Stimulated activated CD8-positive, alpha-beta memory T cell treated with anti-CD3 and anti-CD28 coated beads, Interleukin-4, amount 100 ng/mL, for 4 hours (primary cell): ENCODE measurements at places on chromosomes 4 and X.

DNA sequence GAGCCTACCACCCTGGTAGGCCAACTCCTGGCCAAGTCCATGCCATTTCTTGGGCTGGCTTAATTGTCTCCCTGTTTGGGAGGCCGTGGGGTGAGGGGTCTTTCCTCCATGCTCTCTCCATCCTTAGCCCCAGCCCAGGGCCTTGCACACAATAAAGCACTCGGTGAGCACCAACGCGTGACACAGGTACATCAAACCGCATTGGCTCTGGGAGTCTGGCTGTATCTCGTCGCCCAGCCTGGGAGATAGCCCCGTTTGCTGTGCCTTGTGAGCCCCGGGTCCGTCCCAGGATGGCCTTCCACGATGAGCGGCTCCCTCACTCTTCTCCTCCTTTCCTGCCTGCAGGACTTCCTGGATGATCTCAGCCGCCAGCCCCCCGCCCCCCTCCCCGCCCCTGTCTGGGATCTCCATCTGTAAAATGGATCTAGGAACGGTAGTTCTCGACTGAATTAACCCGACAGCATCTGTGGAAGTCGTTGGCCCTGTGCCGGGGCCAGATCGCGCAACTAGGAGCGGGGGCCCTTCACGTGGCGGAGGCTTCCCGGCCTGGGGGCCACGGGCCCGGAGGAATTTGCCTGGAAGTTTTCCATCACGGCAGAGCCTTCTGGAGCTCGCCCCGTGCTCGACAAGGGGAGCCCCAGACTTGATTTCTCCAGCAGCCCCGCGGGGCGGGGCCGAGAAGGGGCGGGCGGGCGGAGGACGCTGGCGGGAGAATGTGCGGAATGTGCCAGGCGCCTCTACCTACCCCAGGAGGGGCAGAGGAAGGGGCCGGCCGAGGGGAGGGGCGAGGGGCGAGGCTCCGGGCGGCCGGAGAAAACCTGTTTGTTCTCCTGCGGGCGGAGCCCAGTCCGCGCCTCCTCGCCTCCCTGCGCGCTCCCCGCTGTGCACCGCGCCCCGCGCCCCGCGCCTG is at the start of gene ZNF185:
Gene ZNF185, plus strand, starts transcription at position 846 of the 910 bp plus-strand sequence. CDS start 16,423 bp downstream, outside the sequence.
- DNase-seq: no peak

- DNase-seq: no peak
These were observed 269.8 kb upstream of the ARX start for GRCh38 chrX:25285598-25285997.

- DNase-seq: no peak
These were observed 13.3 kb downstream of the SLC2A9 start for GRCh38 chr4:10007793-10008608.

DNA sequence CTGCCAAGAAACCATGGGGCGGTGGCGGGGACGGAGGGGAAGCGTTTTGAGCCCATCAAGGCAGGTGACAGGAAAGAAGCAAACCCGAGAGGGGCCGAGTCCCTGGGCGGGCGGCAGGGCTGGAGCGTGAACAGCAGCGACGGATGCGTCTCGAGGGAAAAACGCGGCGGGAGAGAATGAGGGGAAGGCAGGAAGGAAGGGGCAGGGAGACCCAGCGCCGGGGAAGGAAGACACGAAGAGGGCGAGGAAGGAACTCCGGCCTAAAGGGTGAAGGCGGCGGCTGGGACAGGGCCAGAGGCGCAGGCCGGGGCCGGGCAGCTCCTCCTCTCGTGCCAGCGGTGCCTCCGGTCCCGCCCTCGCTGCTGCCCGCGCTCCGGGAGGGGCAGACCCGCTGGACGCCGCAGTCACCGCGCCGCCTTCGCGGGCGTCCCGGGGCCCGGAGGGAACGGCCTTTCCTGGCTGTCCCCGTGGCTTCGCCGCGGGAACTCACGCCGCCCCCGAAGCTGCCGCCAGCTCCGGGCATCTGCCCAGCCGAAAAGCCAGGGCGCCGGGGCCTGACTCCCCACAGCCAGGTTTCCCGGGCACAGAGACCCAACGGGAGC is 751 bp upstream of the RGS12 start:
- no peak for DNase-seq

GRCh38 chr4:104486716-104487504 is 7.8 kb downstream of the CXXC4 start:
- DNase-seq: no peak

GRCh38 chr4:88860586-88860985 is 163.0 kb upstream of the NAP1L5 start:
- DNase-seq: no peak
